ENCODE measurements at places on chromosomes 7 and 10. TPM values are rescaled to one million over a fixed set of nuclear protein-coding genes. Genes with fewer than 3 reads are reported as not detected.
A peak's percentile ranks its signal among the peaks of the same experiment; 100 is the strongest.

GRCh38 chr7:28479507-28479947 lies 67.2 kb downstream of the CREB5 start:
- no peak for DNase-seq
- H3K27ac ChIP-seq: no peak overlapping the region

DNA sequence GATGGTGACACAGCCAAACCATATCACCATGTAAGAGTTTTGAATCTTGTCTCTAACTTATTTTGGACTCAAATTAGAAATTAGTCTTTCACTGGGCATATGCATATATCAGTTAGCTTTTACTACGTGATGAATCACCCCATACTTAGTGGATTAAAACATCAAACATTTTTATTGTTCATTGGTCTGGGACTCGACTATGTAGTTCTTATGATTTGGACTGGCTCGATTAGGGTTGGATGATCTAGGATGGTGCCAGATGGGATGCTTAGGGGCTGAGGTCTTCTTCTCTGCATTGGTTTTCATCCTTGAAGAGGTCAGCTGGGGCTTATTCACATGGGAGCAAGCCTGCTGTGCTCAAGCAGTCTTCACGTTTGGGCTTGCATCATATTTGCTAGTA lies 264.9 kb downstream of the EXOC4 start:
- DNase-seq: no peak
- no peak overlapping the region for H3K4me3 ChIP-seq
- no peaks in the 10 kb centered on the region for H3K27me3 ChIP-seq
- no peaks in the 10 kb centered on the region for H3K36me3 ChIP-seq
- H3K27ac ChIP-seq: no peak overlapping the region
- H3K4me1 ChIP-seq: no peaks in the 10 kb centered on the region

DNA sequence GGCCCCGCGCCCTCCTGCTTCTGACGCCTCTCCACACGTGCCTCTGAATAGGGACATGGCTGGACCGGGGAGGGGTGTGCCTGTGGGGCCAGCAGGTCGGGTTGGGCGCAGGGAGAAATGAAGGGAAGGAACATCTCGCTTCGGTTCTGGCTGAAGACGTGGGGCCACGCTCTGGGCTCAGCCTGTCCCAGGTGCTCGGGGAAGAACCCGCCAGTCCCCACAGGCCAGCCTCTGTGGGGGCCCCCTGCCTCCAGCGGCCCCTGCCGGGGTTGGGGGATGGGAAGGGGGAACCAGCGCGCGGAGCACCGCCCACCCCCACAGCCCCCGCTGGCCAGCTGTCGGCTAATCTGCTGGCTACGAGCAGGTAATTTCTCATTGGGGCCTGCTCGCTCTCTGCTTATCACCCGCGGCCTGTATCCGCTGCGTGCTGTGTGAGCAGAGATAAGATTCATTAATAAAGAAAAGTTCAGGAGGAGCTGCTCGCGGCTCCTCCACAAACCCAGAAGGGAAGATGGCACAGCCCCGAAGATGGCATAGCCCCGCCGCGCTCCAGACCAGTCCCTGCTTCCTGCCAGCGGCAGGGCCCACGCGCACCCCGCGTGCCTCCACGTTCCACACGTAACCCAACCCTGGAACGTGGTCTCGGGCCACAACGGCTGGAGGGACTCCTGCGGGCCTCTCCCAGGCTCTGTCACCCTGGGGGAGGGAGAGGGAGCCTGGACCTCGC lies 186.2 kb downstream of the ELFN1 start:
- DNase-seq: peak; percentile 43
- no peaks in the 10 kb centered on the region for H3K27me3 ChIP-seq
- no peak overlapping the region for H3K27ac ChIP-seq

GRCh38 chr7:42911454-42912447 lies at the start of gene C7orf25:
TSS of gene C7orf25 (minus strand) at chr7:42912070. CDS start at chr7:42910900, 1,170 bp downstream.
- no peaks in the 10 kb centered on the region for H3K27me3 ChIP-seq
- peak within 1 kb of the TSS; percentile 71 for H3K4me3 ChIP-seq
- peaks cover 62% of the 10 kb centered on the region for H3K4me1 ChIP-seq
- peak within 1 kb of the TSS; percentile 88 for H3K27ac ChIP-seq

DNA sequence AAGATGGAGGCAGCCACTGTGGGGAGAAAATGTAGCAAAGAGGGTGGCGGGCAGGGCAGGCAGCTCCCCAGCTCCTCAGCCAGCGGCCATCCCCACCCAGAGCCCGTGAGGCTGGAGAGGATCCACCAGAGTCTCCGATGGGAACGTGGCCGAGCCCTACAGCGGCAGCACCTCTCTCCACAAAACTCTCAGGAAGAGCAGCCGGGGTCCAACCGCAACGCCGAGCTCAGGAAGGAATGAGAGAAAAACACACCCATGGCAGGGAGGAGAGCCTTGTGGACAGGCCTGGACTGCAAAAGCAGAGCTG lies 54.0 kb upstream of the ADGRA1 start:
- H3K36me3 ChIP-seq: no peaks in the 10 kb centered on the region
- no peak overlapping the region for H3K4me3 ChIP-seq
- H3K4me1 ChIP-seq: no peaks in the 10 kb centered on the region
- peaks cover 6% of the 10 kb centered on the region for H3K27me3 ChIP-seq
- DNase-seq: no peak
- H3K27ac ChIP-seq: no peak overlapping the region

GRCh38 chr7:32680259-32681173 lies 185.2 kb downstream of the AVL9 start:
- no peak for DNase-seq
- H3K4me3 ChIP-seq: no peak overlapping the region
- H3K36me3 ChIP-seq: no peaks in the 10 kb centered on the region
- no peaks in the 10 kb centered on the region for H3K27me3 ChIP-seq
- no peaks in the 10 kb centered on the region for H3K4me1 ChIP-seq

DNA sequence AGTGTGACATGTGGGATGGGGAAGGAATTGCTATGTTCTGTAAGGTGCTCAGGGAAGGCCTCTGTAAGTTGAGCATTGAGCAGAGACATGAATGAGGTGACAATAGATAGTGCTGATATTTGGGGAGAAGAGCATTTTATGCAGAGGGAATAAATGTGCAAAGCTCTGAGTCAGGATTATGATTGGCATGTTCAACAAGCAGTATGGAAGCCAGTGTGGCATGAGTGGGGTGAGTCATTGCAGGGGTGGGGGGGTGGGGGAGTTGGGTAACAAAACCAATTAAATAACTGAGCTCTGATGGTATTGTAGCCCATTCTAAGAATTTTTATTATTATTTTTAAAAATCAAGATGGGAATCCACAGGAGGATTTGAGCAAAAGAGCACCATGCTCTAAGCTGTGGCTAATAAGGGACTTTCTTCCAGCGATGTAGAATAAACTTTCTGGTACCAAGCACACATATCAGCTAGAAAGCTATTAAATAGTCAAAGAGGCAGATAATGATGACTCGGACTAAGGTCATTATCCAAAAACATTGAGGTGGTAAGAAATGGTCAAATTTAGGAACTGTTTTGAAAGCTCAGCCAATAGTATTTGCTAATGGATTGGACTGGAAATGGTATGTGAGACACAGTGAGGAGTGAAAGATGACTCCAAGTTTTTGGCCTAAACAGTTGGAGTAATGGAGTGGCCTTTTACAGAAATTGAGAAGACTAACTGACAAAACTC lies 96.4 kb downstream of the PRKG1 start:
- no peaks in the 10 kb centered on the region for H3K36me3 ChIP-seq
- no peak overlapping the region for H3K4me3 ChIP-seq
- no peaks in the 10 kb centered on the region for H3K4me1 ChIP-seq
- no peak overlapping the region for H3K27ac ChIP-seq
- no peaks in the 10 kb centered on the region for H3K27me3 ChIP-seq

GRCh38 chr10:121838931-121839330 lies 88.9 kb downstream of the ATE1 start:
- H3K27me3 ChIP-seq: no peaks in the 10 kb centered on the region
- H3K4me3 ChIP-seq: no peak overlapping the region
- peaks cover 14% of the 10 kb centered on the region for H3K36me3 ChIP-seq
- no peaks in the 10 kb centered on the region for H3K4me1 ChIP-seq

DNA sequence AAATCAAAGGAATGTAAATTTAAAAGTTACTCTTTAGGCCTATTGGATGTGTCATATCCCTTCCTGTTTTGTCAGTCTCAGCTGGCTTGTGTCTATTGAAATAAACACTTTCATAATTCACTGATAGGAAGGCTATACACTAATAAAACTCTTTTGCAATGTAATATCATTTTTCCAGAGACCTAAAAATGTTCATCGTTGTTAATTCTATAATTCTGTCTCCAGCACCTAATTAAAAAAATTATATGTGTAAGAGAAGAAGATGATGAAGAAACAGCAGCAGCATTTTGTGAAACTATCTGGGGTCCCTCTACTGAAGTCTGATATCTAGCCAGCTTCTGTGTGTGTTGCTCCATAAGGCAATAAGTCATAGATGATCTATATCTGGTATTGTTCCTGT lies 602.7 kb downstream of the ETV1 start:
- DNase-seq: no peak
- H3K4me1 ChIP-seq: no peaks in the 10 kb centered on the region
- H3K27me3 ChIP-seq: no peaks in the 10 kb centered on the region
- H3K27ac ChIP-seq: no peak overlapping the region

- DNase-seq: no peak
- no peak overlapping the region for H3K27ac ChIP-seq
- H3K36me3 ChIP-seq: no peaks in the 10 kb centered on the region
These were observed 179.2 kb downstream of the DYNC1I1 start for GRCh38 chr7:95951531-95951930.

GRCh38 chr7:40194745-40195144 lies 59.9 kb downstream of the SUGCT start:
- H3K27ac ChIP-seq: no peak overlapping the region
- no peak overlapping the region for H3K4me3 ChIP-seq
- no peaks in the 10 kb centered on the region for H3K4me1 ChIP-seq

- no peaks in the 10 kb centered on the region for H3K36me3 ChIP-seq
- no peaks in the 10 kb centered on the region for H3K27me3 ChIP-seq
- no peak overlapping the region for H3K4me3 ChIP-seq
- peaks cover 21% of the 10 kb centered on the region for H3K4me1 ChIP-seq
- peak overlapping the region; percentile 58 for H3K27ac ChIP-seq
These were observed 30.8 kb upstream of the FXYD4 start for GRCh38 chr10:43340619-43341018.

The MYH16 gene
- total RNA-seq: not detected

The TMEM229A gene
- total RNA-seq: not detected

The ZNF33B gene
- total RNA-seq: 33.5 TPM

The ACSM6 gene
- not detected for total RNA-seq

The CUZD1 gene
- total RNA-seq: 0.56 TPM

The LRRD1 gene
- total RNA-seq: not detected

- no peaks in the 10 kb centered on the region for H3K27me3 ChIP-seq
- no peaks in the 10 kb centered on the region for H3K36me3 ChIP-seq
- H3K27ac ChIP-seq: no peak overlapping the region
- H3K4me3 ChIP-seq: no peak overlapping the region
- no peak for DNase-seq
These were observed 3.8 kb downstream of the REEP3 start for GRCh38 chr10:63525021-63525420.

The ZNF511 gene
- 44.8 TPM for total RNA-seq

GRCh38 chr10:116385994-116386809 lies 41.4 kb upstream of the PNLIPRP3 start:
- H3K36me3 ChIP-seq: no peaks in the 10 kb centered on the region
- no peak overlapping the region for H3K27ac ChIP-seq
- no peak overlapping the region for H3K4me3 ChIP-seq

The PARG gene
- 24.2 TPM for total RNA-seq

The PRR15 gene
- 4.1 TPM for total RNA-seq

DNA sequence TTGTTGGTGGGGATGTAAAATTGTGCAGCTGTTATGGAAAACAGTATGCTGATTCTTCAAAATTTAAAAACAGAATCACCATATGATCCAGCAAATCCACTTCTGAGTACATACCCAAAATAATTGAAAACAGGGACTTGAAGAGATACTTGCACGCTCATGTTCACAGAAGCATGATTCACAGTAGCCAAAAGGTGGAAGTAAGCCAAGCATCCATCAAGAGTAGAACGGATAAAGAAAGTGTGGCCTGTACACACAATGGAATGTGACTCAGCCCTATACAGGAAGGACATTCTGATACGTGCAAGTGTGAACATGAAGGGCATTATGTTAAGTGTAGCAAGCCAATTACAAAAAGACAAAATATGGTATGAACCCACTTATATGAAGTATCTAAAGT lies 696.7 kb upstream of the CELF2 start:
- H3K36me3 ChIP-seq: no peaks in the 10 kb centered on the region
- H3K27ac ChIP-seq: no peak overlapping the region
- DNase-seq: no peak
- H3K4me1 ChIP-seq: no peaks in the 10 kb centered on the region
- H3K4me3 ChIP-seq: no peak overlapping the region

DNA sequence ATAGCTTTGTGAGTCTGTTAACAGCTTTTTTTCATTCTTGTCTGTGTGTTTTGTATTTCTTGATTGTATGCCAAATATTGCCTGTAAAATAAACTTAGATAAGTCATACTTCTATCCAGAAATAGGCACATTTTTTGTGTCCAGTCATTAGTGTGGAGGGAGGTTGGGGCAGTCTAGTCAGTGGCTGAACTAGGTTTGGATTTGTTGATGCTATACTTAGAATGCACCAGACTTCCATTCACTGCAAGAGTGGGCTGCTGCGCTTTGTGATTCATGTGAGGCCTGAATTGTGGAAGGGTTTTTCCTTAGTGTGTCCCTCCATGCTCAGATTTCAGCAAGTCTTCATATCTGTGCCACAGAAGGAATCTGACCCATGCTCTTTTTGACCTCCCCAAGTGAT lies 50.0 kb downstream of the TRUB1 start:
- H3K27ac ChIP-seq: no peak overlapping the region
- no peaks in the 10 kb centered on the region for H3K27me3 ChIP-seq
- H3K4me1 ChIP-seq: no peaks in the 10 kb centered on the region
- H3K36me3 ChIP-seq: no peaks in the 10 kb centered on the region
- DNase-seq: no peak
- no peak overlapping the region for H3K4me3 ChIP-seq

- no peaks in the 10 kb centered on the region for H3K36me3 ChIP-seq
- no peak for DNase-seq
- no peaks in the 10 kb centered on the region for H3K4me1 ChIP-seq
- no peaks in the 10 kb centered on the region for H3K27me3 ChIP-seq
- H3K4me3 ChIP-seq: no peak overlapping the region
These were observed 163.2 kb downstream of the NOC3L start for GRCh38 chr10:94199565-94199964.

The NPC1L1 gene
- 0.21 TPM for total RNA-seq

DNA sequence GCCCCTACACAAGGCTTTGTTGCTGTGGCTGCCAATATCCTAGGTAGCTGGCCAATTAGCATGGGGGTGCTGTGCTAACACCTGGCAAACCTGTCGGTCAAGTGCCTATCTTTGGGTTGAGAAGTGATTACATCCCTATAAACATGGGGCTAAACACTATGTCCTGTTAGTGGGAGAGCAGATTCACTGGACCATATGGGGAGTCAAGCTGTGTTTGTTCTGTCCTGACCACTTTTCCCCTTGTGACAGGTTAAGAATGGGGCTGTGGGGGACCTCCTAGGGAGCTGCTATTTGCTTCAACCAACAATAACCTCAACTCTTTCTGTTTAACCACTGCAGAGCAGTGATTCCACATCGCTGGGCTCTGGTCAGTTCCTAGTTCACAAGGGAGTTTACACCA lies 151.5 kb upstream of the AOAH start:
- H3K27ac ChIP-seq: no peak overlapping the region
- no peaks in the 10 kb centered on the region for H3K27me3 ChIP-seq
- peaks cover 47% of the 10 kb centered on the region for H3K36me3 ChIP-seq
- DNase-seq: no peak
- no peaks in the 10 kb centered on the region for H3K4me1 ChIP-seq

All from lower lobe of right lung (tissue), 2 donors.